ENCODE measurements at places on chromosomes 3 and 15. TPM values are rescaled to one million over a fixed set of nuclear protein-coding genes. Genes with fewer than 3 reads are reported as not detected.
A peak's percentile ranks its signal among the peaks of the same experiment; 100 is the strongest.

Gene FBXL2
- 11.8 TPM for total RNA-seq

GRCh38 chr3:45506751-45507391 lies 87.7 kb upstream of the LIMD1 start:
- no peak for DNase-seq

DNA sequence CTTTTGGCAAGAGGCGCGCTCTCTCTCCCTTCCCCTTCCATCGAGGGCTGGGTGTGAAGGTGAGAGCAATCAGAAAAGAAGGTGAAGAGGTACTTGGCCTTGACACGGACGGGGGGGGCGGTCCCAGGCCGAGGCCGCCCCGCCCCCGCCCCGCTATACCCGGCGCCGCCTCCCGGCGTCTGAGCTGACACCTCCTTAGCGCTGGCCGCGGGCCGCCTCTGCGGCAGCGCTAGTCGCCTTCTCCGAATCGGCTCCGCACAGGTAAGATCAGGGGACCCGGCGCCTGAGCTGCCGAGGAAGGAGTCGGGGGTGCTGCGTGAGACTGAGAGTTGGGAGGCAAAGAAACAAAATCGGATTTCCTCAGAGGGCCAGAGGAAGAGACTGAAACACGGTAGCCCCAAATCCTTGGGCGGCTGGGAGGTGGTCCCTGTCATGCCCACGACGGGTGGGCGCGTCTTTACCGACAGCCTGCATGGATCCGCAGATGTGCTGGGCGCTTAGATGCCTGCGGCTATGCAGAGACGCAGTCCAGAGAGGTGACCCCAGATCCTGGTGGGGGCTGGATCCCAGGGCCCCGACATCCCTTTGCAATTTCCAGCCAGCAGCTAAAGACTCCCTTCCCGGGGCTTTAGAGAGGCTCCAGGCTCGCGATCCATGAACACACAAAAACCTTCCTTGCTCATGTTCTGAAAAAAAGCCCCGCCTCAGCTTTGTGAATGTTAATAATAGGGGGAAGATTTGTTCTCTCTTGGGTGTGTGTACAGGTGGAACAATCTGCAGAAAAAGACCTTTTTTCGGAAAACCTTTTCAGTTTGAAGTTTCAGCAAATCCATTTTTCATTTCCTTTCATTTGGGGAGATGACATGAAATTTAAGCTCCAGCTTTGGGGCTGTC lies at the start of gene ENTPD3:
Gene ENTPD3 (plus strand): TSS at position 184 of the 894 bp plus-strand sequence. CDS start 874 bp downstream, outside the sequence.
- peak; percentile 91 for DNase-seq

DNA sequence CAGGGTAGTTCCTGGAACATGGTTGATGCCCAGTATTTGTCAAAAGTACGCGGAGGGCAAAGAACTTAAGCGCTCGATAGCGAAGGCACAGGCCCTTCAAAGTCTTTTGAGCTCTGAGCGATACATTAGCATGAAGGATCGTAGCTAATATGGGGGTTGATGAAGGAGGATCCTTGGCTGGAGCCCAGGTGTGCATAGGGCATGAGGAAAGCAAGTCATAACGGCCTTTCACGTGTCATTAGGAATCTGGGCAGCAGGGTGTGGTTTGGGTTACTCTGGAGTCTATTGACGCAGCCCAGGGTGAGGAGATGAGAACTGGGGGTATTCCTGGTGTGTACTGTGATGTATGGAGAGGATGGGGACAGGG lies 31.7 kb downstream of the SPINK8 start:
- DNase-seq: no peak

DNA sequence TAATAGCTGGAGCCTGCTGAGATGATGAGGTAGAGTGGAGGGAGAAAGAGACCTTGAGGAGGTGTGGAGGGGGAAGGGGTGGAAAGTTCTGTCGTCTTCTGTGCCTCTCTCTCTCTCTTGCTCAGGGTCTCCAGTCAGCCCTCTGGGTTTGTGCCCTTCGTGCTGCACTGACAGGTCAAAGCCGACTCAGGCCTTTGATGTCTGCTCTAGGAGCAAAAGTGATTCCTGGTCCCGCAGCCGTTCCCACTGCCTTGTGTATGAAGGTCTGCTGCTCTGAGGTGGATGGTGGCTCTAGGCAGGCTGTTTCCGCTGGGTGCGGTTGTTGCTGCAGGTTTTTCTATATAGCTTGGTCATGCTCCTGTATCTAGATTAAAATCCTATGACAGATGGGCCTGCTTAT lies 89.4 kb downstream of the IGF1R start:
- peak; percentile 47 for DNase-seq

DNA sequence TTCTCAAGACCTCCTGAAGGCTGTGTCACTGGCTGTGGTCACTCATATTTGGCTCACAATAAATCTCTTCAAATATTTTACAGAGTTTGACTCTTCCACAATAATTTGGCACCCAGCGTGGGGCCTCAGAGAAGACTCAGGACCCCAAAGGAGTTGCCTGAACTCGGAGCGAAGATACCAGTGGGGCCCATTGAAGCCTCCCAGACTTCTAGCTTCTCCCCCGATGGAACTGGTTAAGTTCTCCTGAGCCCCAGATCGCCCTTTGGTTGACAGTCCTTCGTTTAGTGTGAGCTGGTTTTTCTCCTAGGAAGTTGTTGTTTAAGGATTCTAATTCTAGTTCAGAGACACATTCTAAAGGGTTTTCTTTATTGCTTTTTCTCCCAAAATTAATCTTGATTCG lies 1.4 kb upstream of the SLC41A3 start:
- DNase-seq: peak; percentile 15

DNA sequence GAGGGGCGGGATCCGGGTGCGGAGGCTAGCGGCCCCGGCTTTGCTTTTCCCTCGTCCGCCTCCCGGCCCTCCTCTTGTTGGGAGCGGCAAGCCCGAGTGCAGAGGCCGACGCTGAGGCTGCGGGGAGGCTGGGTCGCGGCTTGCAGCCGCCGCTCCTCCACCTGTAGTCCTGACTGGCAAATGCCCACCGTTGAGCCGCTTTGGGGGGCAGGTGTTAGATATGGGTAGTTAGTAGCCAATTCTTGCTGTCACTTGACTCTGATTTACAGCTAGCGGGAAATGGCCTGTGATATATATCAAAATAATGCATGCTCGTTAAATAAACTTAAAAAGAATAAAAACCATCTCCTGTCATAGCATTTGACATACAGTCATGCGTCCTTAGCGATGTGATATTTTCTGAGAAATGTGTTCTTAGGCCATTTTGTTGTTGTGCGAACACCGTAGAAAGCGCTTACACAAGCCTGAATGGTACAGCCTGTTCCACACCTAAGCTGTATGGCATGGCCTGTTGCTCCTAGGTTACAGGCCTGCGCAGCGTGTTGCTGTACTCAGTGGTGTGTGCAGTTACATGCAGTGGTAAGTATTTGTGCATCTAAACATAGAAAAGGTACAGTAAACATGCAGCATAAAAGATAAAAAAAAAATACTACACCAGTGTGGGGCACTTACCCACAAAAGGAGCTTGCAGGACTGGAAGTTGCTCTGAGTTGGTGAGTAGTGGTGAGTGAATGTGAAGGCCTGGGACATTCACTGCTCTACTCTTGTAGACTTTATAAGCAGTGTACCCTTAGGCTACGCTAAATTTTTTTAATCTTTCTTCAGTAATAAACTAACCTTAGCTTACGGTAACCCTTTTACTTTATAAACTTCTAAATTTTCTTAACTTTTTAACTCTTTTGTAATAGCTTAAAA lies 873 bp downstream of the CAPN7 start:
- peak; percentile 63 for DNase-seq

Gene CAV3
- not detected for total RNA-seq

GRCh38 chr15:37034392-37034791 lies 66.0 kb downstream of the MEIS2 start:
- DNase-seq: no peak

- no peak for DNase-seq
Measured at GRCh38 chr3:142595581-142595950, 627 bp upstream of the PLS1 start.

Gene PIGB
- 10.0 TPM for total RNA-seq

DNA sequence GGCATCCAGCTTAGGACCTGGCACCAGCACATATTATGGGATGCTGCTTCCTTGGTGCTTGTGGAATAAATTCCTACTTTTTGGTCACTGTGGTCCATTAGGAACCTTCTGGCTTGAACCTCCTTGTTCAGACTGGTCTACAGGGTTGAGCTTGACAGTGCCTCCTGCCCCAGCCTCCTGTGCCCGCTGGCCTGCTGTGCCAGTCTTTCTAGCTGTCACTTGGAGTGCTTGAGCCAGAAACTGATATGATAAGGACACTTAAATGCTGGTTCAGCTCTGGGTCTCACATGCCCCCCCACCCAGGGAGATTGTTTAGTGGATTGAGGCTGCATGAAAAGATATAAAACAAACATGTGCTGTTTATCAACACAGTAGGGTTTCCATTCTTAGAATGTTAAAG lies 147.8 kb downstream of the SLCO3A1 start:
- DNase-seq: peak; percentile 61

- no peak for DNase-seq
Measured at GRCh38 chr3:154745929-154746328, 315.9 kb upstream of the GPR149 start.

DNA sequence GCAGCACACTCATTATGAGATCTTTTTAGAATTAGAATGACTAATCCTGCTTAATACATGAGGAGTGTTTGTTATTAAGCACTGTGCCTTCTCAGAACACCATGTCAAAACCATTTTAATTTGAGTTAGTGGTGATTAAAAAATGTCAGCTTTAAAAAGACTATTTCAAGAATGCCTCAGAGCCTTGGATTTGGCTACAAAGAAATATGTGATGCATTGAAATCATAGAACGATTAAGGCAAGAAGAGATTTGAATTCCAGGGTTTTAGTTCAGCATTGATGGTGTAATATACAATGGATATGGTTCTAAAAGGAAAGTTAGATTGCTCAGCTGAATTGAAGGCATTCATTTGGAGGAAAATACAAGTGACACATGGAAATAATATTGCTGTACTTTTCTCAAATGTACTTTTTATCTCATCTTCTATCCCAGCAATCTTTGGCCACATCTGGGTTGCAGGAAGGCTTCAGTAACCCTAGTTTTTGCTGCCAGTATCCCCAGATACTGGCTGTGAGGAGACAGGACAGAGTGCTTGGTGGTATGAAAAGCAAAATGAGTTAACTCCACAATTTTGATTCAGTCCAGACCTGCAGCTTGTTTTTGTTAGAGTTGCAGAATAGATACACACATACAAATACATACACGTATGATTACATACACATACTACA lies 303.8 kb downstream of the CLSTN2 start:
- no peak for DNase-seq

Data from endodermal cell (in vitro differentiated cells).